Activated CD8-positive, alpha-beta memory T cell treated with anti-CD3 and anti-CD28 coated beads, Interleukin-2, amount 10 ng/mL, durations not matched to agents 7 days and 5 days (primary cell): ENCODE measurements at places on chromosomes 3 and 15.

GRCh38 chr15:85515212-85515611 is 134.8 kb downstream of the AKAP13 start:
- no peak for DNase-seq

DNA sequence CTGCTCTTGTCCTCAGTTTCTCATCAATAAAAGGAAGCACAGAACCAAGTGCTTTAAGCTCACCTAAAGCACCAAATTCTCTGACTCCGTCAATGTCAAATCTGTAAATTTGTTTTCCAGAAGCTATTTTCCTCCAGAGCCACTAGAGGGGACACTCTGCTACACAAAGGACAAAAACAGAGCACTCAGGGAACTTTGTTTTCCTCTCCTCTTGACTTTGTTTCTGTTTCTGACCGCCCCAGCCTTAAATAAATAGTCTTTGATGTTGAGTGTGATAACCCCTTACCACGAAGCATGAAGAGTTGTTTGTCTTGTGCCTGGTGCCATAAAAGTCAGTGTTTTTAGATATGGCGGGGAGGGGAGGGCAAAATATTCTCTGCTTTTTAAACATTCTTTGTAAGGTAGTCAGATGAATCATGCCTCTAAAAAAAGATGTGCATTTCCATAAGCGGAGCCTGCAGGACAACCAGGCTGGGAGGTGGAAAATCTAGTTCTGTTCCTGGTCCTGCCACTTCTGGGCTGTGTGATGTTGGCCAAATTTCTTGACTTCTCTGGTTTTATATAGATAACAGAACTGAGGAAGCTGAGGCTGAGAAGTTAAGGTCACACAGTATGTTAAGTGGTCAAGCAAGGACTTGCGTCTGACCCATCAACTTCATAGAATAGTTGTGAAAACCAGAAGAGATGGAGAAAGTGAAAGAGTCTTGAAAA is 7.3 kb upstream of the ZBTB38 start:
- no peak for DNase-seq

DNA sequence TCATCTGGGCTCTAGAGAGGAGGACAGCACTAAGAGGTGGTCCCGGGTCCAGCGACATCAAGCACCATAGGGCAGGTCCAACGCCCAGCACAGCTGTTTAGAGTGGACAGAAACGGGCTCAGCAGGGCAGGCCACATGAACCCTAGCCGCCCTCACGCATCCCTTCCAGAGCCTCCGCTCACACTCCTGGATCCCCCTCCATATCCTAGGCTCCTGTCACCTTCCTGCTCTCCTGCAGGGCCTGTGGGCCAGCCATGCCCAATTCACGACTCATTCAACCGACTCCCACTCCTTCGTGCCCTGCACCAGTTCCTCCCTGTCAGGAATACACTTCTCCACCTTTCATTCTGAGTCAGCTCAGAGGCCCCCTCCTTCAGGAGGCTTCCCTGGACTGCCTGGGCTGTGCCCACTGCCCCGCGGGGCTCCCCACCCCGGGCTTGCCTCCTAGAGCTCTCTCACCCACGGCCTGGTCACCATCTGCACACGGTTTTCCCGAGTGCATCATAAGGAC is 90.2 kb downstream of the LINGO1 start:
- DNase-seq, result no peak

DNA sequence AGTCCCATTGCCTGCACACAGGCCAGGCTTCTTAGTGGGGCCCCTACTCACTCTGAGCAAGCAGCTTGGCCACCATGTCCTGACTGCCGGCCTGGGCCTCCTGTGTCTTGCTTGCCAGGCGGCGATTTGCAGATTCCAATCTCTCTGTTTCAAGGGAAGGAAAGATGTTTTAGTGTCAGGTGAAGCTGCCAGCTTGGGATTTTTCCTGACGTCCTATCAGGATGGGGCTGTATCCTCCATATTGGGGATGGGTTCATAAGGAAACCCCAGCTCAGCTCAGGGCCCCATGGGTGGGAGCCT is 8.5 kb downstream of the AMOTL2 start:
- DNase-seq, result no peak

DNA sequence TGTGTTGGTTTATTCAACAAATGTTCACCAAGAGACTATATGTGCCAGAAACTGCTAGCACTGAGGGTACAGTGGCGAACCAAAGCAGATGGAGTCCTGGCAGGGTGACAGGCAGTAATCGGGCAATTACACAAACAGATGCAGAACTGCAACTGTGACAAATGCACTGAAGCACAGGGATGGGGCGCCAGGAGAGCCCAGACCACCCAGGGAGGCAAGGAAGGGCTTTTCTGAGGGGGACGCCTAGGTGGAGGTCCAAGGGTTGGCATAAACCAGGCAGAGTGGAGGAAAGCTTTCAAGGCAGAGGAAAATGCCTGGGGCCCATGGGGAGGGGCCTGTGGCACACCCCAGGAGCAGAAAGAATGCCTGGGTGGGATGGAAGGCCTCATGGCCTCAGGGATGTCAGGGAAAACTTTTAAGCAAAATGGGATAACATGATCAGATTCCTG is 5.5 kb downstream of the DIS3L start:
- DNase-seq, result no peak

- DNase-seq, result no peak
Measured at GRCh38 chr3:108219336-108219735, 2.9 kb downstream of the IFT57 start.

DNA sequence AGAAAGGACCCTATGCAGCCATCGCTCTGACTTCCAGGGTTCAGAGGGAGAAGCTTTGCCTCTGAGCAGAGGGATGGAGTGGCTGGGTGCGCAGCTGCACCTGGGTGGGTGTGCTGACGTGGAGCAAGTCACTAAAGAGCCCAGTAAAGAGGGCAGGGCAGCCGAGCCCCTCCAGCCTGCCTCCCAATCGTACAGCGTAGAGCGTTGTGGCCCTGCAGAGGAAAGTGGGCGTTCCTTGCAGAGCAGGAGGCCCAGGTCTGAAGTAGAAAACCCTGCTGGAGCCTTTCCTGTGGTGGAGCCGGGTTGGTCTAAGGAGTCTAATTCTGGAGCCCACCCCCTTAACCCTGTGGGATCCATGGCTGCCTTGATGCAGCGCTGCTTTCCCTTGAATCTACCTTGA is 61.0 kb downstream of the ABTB1 start:
- DNase-seq, result no peak

- DNase-seq, result no peak
Measured at GRCh38 chr3:69328103-69328962, 57.6 kb downstream of the FRMD4B start.

DNA sequence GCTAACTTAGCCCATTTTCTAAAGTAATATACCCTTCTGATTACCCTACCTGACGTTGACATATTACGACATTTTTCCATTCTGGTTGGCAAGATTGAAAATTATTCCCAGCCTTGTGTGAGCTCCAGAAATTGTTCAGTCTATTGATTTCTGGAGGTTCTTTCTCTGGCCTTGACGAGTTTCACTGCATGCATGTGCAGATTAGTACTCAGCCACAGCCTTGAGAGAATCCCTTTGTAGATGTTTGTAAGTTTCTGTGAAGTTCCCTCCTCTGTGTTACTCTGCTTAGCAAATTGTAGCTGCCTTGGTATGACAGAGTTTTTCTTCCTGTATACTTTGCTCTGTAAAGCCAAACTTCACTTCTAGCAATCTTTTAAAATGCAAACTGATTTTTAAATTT is 27.5 kb downstream of the TRIM69 start:
- no peak for DNase-seq

GRCh38 chr3:69500604-69501003 is 114.7 kb upstream of the FRMD4B start:
- no peak for DNase-seq

DNA sequence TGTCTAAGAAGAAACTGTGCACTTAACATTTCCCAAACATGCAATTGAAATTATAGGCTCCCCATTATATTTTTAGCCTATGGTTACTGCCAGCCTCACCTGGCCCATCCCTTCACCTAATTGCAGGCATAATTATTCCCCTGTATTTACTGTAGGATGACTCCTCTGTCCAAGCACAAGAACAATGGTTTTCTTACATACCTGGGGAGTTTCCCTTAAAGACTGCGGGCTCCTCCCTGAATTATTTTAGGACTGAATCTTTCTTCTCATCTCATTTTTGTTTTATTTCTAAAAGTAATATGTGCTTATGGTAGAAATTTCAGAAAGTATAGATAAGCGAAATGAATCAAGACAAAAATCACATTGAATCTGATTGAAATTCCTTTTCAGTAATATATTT is 11.4 kb downstream of the TM4SF1 start:
- no peak for DNase-seq
